ENCODE measurements at places on chromosomes 13 and 19.
A peak's percentile ranks its signal among the peaks of the same experiment; 100 is the strongest.

DNA sequence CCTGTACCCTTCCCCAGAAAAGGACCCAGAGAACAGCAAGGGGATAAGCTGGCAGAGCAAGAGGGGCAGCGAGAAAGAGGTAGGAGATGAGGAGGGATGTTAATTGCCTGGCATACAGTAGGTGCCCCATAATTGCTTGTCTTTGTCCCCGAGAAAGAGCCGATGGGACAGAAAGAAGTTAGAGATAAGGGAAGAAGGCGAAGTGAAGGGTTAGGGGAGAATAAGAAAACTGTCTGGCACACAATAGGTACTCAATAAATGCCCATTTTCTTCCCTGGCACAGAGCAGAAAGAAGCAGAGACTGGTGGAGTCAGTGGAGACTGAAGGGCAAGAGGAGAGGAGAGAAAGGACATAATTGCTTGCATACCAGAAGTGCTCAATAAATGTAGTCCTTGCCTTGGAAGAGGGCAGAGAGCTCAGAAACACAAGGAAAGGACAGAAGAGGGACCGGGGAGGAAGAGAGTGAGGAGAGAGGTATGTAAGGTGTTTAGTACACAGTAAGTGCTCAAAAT is 15.9 kb downstream of the JOSD2 start:
- DNase-seq, result no peak

DNA sequence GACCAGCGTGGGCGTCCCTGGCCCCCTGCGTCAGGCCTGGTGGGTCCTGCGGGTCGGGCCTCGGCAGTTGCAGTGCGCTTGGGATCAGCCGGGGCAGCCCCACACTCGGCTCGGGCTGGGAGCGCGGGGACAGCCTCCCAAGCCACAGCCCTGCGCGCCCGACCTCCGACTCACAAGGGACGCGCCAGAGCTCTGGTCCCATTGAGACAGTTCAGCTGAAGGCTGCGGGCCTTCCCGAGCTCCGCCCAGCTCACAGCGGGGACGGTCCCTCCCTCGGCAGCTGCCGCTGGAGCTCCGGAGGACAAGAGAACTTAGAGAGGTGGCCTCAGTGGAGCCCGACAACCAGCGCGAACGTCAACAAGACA is 45.7 kb upstream of the ZNF730 start:
- peak; percentile 1 for DNase-seq

DNA sequence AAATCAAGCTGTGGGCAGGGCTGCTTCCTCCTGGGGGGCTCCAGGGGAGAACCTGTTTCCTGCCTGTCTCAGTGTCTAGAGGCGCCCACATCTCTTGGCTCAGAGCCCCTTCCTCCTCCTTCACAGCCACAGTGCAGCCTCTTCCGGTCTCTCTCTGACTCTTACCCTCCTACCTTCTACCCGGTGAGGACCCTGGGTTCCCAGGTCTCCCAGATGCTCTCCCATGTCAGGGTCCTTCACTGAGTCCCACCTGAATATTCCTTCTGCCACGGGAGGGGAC is 153.1 kb downstream of the KDM4B start:
- DNase-seq, result no peak

- no peak for DNase-seq
Observed at GRCh38 chr13:34748073-34748472, 194.0 kb upstream of the NBEA start.

- no peak for DNase-seq
Observed at GRCh38 chr13:48144413-48145035, 49.6 kb upstream of the MED4 start.

- no peak for DNase-seq
Observed at GRCh38 chr13:114309806-114310410, 4.4 kb upstream of the CHAMP1 start.

GRCh38 chr19:3669082-3669946 is 31.0 kb downstream of the PIP5K1C start:
- DNase-seq, result no peak

- no peak for DNase-seq
Observed at GRCh38 chr19:10433131-10433536, 12.8 kb downstream of the PDE4A start.

DNA sequence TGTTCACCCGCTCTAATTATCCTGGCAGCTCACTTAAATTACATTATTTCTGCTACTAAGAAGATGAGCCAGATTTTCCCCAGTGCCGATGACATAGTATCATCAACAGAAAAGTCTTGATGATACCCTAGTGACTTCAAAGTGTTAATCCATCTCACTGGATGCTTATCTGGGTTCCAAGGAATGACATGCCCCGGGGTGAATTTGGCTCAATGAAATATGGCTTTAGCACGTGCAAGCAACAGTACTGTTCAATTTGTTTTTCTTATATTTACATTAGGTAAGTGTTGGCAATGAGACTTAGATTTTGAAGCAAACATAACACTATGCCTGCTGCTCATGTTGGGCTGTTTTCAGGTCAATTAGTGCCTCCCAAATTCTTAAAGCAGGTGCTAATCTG is 548.2 kb upstream of the SLITRK1 start:
- no peak for DNase-seq

GRCh38 chr13:46087481-46087880 is 17.4 kb downstream of the CPB2 start:
- DNase-seq, result no peak

DNA sequence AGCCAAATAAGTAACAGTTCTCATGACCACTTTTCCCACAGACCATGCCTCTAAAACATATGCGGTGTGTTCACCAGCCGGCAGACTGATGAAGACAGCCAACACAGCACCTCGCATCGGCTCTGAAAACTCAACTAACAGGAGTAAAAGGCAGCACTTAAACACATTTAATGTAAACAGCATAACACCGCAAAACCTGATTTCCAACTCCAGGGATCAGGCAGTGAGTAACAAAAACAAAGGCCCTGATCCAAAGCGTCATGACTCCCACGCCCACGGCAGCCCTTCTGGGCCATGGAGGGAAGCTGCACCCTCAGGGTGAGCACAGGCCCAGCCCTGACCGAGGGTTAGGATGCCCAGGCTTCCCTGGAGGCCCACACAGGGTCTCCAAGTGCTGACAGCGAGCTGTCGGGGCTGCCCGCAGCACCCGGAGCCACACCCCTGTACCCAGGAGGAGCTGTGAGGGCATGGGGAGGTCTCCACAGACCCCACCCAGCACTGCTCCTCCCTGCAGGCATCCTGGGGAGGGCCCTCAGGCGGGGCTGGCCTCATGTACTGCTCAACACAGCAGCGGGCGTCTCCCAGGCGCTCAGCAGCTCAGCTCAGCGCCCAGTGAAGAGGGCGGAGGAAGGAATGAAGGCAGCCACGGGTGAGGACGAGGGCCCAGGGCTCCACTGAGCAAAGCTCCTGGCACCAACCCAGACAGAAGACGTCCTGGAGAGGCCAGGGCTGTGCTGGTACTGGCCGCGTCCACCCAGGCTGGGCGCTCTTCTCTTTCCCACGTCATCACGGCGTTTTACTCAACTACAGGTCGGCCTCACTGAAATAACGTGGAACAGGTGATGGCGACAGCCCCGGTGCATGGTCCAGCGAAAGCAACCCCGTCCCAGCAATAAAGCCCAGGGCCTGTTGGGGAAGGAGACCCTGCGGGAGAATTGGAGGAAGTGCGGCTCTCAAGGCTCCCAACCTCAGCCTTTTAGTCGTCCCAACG is 53.7 kb downstream of the RASA3 start:
- DNase-seq, result no peak

- DNase-seq, result no peak
Observed at GRCh38 chr19:14366529-14366928, 14.7 kb upstream of the ADGRE5 start.

- no peak for DNase-seq
Observed at GRCh38 chr13:76667551-76667950, 218.7 kb downstream of the KCTD12 start.

- DNase-seq, result no peak
Observed at GRCh38 chr13:50646070-50646469, 197.4 kb downstream of the DLEU7 start.

DNA sequence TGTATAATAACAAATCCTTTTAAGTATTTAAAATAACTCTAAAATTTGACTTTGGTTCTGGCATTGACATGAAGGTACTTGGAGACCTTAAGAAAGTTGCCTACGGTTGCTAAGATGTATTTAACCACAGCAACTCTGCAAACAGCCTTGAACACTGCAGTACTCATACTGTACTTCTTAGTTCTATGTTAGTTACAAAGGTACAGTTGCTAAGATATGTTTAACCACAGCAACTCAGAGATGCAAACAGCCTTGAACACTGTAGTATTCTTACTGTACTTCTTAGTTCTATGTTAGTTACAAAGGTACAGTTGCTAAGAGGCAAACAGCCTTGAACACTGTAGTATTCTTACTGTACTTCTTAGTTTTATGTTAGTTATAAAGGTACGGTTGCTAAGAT is 268.3 kb upstream of the MIR17HG start:
- DNase-seq, result no peak

- no peak for DNase-seq
Observed at GRCh38 chr13:61370520-61370919, 45.1 kb downstream of the PCDH20 start.

DNA sequence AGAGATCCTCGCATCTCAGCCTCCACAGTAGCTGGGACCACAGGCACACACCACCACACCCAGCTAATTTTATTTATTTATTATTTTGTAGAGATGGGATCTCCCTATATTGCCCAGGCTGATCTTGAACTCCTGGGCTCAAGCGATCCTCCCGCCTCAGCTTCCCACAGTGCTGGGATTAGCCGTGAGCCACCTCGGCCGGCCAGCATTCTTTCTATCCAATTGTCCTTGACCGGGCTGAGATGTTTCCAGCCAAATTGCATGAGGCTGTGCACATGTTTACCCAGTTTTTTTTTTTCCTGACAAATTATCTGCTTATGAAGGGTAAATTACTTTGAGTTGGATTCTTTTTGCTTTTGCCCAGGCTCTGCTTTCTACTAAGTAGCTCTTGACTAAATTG is 28.2 kb downstream of the UNC13A start:
- DNase-seq, result no peak

DNA sequence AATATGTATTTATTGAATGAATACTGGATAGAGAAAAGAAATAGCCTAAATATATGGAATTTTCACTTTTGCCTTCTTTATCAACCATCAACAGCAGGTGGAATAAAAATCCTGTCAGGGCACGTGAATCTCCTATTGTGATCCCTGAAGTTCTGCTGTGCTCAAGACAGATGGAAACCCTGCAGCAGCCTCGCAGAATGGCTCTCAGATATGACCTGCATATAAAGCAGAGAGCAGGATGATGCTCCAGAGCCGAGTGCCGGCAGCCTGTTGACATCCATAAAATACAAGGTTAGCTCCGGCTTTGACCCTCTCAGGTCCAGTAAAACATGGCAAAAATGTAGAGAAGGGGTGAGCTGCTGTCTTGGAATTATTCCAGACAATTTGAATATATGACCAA is 659.3 kb downstream of the DIAPH3 start:
- DNase-seq, result no peak

DNA sequence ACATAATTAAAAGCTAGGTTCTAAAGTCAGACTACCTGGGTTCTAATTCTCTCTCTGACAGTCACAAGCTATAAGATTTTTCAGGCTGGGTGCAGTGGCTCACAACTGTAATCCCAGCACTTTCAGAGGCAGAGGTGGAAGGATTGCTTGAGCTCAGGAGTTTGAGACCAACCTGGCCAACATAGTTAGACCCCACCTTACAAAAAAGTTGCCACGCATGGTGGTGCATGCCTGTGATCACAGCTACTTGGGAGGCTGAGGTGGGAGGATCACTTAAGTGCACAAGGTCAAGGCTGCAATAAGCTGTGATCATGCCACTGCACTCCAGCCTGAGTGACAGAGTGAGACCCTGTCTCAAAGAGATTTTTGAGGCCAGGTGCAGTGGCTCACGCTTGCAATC is 6.0 kb downstream of the NFKBID start:
- no peak for DNase-seq

- DNase-seq, result peak; percentile 64
Observed at GRCh38 chr13:105991622-105992277, 543.7 kb downstream of the EFNB2 start.

GRCh38 chr13:22599156-22599555 is 581.6 kb upstream of the SGCG start:
- no peak for DNase-seq

- DNase-seq, result no peak
Observed at GRCh38 chr13:94607056-94607455, 5.4 kb downstream of the GPR180 start.

All from GM04503 (cell line).